Karpas-422 (cell line): ENCODE measurements at places on chromosomes 5 and 9. TPM values are rescaled to one million over a fixed set of nuclear protein-coding genes. Genes with fewer than 3 reads are reported as not detected.

DNA sequence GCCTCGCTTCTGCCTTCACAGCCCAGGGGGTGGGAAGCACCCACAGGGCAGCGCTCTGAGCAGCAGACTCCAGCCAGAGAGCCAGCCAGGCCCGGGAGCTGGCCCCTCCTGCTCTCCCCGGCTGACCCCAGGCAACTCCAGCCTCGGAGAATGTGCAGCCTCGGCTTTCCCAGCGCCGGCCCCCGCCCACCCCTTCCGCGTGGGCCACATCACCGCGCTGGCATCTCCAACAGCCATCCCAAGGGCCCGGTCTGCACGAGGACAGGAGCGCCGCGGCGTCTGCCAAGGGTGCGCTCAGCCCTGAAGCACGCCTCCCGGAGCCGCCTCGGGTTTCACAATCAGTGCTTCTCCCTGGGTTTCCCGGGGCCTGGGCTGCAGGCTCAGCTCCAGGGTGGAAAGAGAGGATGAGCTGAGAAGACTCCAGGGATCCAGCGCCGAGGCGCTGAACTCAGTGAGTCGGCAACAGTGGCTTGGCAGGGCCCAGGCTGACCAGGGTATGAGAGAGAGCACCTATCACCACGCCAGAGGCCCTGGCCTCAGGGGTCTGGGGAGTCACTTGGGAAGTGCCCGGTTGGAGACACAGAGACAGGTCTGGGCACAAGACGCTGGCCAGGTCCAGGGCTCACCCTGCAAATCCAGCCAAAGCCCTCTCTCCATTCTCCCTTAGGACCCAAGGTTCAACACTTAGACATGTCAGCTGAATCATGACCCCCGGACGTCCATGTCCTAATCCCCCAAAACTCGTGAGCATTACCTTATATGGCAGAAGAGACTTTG is 79.6 kb downstream of the ADAMTS2 start:
- DNase-seq, result no peak

DNA sequence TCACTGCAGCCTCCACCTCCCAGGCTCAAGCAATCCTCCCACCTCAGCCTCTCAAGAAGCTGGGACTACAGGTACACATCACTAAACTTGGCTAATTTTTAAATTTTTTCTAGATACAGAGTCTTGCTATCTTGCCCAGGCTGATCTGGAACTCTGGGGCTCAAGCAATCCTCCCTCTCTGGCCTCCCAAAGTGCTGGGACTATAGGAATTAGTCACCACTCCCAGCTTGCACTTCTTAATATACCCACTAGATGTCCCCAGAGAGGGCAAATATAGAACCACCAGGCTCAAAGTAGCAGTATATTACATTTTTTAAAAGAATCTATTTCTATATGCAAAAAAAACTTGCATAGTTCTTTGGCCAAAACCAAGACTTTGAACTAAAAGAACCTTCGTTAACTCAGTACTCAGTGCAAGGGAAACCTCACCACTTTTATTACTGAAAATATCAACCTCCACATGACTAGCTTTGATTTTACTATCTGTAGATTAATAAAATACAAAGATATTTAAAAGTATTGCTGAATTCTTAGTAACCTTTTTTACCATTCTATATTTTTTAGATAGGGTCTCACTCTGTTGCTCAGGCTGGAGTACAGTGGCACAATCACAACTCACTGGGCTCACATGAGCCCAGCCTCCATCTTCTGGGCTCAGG is 25.8 kb upstream of the HSD17B3 start:
- DNase-seq, result peak; percentile 73

GRCh38 chr5:179699616-179700237 is 960 bp downstream of the CANX start:
- DNase-seq, result peak; percentile 64

Gene CXCL14
- not detected in 2 replicates for total RNA-seq

GRCh38 chr9:84992381-84992780 is 322.9 kb downstream of the NTRK2 start:
- no peak for DNase-seq

Gene SPATA31E1
- total RNA-seq, result not detected in 2 replicates

DNA sequence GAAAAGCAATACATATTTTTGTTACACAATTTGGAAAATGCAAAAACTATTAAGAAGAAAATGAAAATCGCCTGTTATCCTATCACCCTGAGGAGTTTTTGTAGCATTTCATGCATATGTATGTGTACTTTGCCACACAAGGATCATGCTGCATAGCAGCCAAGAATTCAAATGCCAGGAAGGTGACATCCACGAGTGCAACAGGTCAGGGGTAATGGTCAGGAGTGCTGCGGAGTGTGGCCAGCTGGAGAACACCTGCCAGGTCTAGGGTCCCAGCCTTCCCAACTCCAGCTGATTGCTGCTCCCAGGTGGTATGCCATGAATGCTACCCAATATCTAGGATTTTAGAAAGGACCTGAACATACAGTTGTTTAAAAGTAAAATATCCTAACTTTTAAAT is 617.1 kb downstream of the PRELID2 start:
- no peak for DNase-seq
